GM23338 (cell line): ENCODE measurements at places on chromosomes 5 and 9. TPM values are rescaled to one million over a fixed set of nuclear protein-coding genes. Genes with fewer than 3 reads are reported as not detected.
A peak's percentile ranks its signal among the peaks of the same experiment; 100 is the strongest.

DNA sequence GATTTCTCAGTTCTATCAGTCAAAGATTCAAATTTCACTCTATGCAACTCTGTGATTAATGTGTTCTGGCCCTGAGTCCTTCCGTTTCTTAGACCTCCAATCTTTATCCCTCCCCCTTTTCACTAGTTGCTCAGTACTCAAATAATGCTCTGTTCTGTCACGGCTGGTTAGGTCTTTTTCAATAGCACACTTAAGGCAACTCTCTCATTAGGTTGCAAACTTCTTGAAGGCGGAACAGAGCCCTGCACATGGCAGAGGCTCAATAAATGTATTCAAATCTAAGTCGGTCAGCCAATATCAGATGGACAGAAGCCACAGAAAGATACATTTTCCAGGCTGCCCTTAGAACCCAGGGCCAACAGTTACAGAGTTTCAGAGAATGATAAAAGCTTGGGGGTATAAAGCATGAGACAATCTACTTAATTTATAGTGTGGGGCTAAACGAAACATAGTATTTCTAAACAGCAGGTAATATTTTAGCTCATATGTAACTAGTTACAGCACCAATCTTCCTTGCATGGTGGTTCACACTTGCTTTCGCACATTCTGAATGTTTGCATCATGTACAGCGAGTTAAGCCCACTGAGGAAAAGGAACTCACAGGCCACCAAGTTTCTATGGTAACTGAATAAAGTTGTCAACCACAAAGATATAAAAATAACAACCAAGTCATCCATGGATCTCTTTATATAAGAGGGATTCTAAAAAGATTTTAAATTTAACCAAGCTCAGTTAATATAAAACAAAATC lies 67.1 kb upstream of the GOLPH3 start:
- H3K27me3 ChIP-seq, result no peaks in the 10 kb centered on the region
- H3K27ac ChIP-seq, result no peak overlapping the region
- no peaks in the 10 kb centered on the region for H3K4me1 ChIP-seq
- peaks cover 30% of the 10 kb centered on the region for H3K36me3 ChIP-seq

- DNase-seq, result no peak
- 0 out of 2 replicates have a peak overlapping the region, but pooled peaks have one; percentile 19 for H3K27ac ChIP-seq
- peaks cover 12% of the 10 kb centered on the region for H3K27me3 ChIP-seq
- H3K4me3 ChIP-seq, result no peak overlapping the region
- peaks cover 26% of the 10 kb centered on the region for H3K4me1 ChIP-seq
Observed at GRCh38 chr9:131012023-131012334, 3.0 kb downstream of the LAMC3 start.

GRCh38 chr5:111530298-111530740 lies 18.0 kb upstream of the STARD4 start:
- no peaks in the 10 kb centered on the region for H3K27me3 ChIP-seq
- no peaks in the 10 kb centered on the region for H3K36me3 ChIP-seq
- no peak overlapping the region for H3K4me3 ChIP-seq
- DNase-seq, result no peak
- no peaks in the 10 kb centered on the region for H3K4me1 ChIP-seq

GRCh38 chr5:38543886-38544285 lies 12.6 kb downstream of the LIFR start:
- no peak overlapping the region for H3K27ac ChIP-seq
- H3K36me3 ChIP-seq, result no peaks in the 10 kb centered on the region
- 0 out of 2 replicates have a peak, but pooled peaks cover 3% of the 10 kb centered on the region for H3K4me1 ChIP-seq
- H3K27me3 ChIP-seq, result no peaks in the 10 kb centered on the region
- DNase-seq, result no peak

DNA sequence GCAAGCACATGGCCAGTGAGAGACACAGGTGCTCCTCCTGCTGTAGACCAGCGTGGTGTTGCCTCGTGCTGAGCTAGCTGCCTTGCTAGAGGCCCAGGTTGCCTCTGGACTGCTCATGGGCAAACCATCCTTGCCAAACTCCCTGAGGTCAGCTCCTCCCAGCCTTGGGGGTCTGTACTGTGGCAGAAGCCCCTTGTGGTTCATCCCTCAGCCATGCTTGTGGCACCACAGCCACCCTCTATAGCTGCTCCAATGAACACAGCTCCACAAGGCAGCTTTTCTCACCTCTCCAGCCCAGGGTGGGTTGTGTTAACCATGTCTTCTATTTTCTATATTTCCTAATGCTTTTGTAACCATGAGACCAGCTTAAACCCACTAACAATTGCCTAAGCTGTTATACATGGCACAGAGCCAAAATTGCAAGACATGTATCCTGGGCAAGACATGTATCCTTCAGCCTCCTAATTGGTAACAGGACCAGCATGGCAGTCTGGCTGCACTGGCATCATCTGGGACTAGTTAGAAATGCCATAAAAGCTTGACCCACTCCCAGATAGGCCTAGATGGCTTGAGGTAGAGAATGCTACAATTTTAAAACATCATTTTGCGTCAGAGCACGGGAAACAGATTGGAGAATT lies 183.1 kb upstream of the S1PR3 start:
- no peaks in the 10 kb centered on the region for H3K4me1 ChIP-seq
- H3K27ac ChIP-seq, result no peak overlapping the region
- H3K36me3 ChIP-seq, result no peaks in the 10 kb centered on the region
- H3K4me3 ChIP-seq, result no peak overlapping the region

- H3K4me1 ChIP-seq, result peaks cover 8% of the 10 kb centered on the region; the same call in 1 of the 2 replicates
- H3K27ac ChIP-seq, result no peak overlapping the region
- H3K4me3 ChIP-seq, result peak overlapping the region; percentile 81
- DNase-seq, result no peak
- no peaks in the 10 kb centered on the region for H3K36me3 ChIP-seq
- peaks cover 12% of the 10 kb centered on the region for H3K27me3 ChIP-seq
Observed at GRCh38 chr9:129609486-129610212, 11.3 kb downstream of the C9orf50 start.

DNA sequence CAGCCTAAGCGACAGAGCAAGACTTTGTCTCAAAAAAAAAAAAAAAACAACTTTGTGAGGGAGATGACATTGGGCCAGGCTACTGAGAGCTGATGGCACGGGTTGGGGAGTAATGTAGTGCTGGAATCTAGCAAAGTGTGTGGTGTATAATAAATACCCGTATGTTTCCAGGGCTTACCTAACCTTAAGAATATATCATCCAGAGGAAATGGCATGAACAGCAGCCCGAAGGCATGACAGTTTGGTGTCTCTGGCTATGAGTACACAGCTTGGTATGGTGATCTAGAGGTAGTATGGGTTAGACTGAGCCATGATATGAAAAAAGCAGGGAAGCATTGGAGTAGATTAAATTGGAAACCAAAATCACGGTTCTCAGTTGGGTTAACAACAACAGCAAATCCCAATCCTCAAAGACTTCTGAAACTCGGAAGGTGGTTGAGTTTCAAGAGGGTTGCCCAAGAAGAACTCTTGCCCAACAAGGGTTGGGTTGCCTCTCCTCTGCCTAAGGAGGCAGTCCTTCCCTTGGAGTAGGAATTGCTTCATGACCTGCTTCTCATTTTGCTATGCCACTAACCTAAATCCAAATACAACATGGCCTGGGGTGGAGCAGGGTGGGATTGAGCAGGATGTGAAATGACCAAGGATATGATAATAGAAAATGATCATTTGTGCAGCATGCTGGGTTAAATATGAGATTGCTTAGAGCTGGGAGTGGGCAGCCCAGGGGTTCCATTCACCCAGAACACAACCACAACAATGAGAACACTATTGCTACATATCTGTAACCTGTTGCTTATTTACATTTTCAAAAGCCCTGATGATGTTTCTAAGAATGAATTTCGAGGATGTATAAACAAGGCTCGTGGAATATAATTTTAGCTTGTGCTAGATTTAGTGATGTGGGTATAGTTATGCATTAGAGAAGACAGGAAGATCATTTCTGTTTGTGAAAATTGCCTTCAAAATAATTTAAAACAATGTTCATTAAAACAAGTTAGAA lies 64.6 kb upstream of the ZFR start:
- DNase-seq, result no peak
- peaks cover 36% of the 10 kb centered on the region for H3K4me1 ChIP-seq
- H3K27ac ChIP-seq, result no peak overlapping the region
- no peaks in the 10 kb centered on the region for H3K36me3 ChIP-seq

DNA sequence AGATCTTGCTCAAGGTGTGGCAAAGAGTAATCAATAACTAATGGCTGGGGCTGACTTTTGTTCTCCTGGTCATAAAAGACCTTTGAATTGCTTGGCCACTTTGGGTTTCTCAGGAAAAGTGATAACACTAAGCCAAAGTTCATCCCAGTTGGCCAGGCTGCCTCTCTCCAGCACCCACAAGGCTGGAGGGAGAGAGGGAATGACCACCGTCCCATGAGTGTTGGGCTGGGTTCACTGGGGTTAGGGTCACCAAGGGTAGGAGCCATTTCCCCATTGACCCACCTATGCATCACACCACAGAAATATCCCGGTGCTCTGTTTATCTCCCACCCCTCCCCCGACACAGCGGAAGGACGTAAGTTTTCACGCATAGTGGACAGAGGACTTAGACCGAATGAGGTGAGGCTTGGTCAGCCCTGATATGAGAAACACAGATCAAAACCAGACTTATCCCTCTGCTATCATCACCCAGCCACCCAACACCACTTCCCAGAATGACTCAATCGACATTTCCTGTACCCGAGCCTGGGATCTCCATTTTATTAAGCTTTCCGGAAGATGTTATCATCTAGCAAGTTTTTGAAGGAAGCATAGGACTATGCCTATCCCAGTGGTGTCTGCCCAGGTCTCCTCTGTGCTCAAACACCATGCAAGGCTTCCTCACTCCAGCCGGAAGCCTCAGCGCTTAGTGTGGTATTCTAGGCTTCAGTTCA lies 27.0 kb upstream of the PPARGC1B start:
- H3K4me1 ChIP-seq, result no peaks in the 10 kb centered on the region
- no peak overlapping the region for H3K27ac ChIP-seq
- H3K36me3 ChIP-seq, result no peaks in the 10 kb centered on the region
- no peaks in the 10 kb centered on the region for H3K27me3 ChIP-seq
- DNase-seq, result no peak

DNA sequence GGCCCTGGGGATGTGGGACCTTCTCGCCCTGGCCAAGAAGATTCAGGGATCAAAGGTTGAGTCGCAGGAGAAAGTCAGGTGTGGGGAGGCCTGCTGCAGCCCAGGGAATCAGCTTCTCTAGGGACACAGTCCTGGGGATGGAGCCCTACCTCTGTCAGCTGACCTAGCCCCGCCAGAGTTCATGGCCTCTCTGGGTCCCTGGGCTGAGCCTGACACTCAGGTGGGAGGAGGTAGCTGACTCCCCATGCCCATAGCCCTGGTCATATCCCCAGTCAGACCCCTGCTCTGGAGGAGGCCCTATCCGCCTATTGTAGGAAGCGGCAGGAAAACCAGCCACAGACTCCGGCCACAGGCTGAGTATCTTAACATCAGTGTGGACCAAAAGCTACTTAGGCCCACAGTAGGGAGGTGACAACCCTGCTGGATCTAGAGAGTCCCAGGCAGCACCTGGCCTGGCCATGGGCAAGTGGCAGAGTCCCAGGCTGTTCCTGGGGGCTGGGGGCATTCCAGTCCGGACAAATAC lies 15.0 kb upstream of the MRNIP start:
- H3K36me3 ChIP-seq, result no peaks in the 10 kb centered on the region
- no peaks in the 10 kb centered on the region for H3K4me1 ChIP-seq
- no peak overlapping the region for H3K4me3 ChIP-seq
- no peaks in the 10 kb centered on the region for H3K27me3 ChIP-seq
- no peak for DNase-seq

GRCh38 chr5:134547999-134548658 lies 22.7 kb downstream of the JADE2 start:
- no peaks in the 10 kb centered on the region for H3K27me3 ChIP-seq
- peaks cover 9% of the 10 kb centered on the region; the same call in 1 of the 2 replicates for H3K36me3 ChIP-seq
- H3K4me1 ChIP-seq, result peaks cover 6% of the 10 kb centered on the region; the same call in 1 of the 2 replicates
- no peak for DNase-seq

DNA sequence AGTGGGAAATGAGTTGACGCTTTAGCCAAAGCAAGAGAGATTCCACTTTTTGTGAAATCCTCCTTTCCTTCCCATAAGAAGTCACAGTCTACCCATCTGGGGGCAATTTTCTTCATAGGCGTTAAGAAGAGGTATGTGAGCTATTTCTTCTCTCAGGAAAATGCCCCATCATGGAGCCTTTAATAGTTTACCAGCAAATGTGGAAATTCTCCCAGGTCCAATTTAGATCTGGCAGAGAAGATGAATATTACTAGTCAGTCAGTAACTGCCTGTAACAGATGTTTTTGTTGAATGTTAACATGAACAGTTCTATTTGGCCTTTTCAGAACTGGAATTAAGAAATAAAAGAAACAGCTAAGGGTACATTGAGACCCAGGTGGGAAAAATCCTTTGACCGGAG lies 156.4 kb upstream of the RFX3 start:
- DNase-seq, result no peak
- no peak overlapping the region for H3K27ac ChIP-seq
- H3K4me3 ChIP-seq, result no peak overlapping the region
- no peaks in the 10 kb centered on the region for H3K36me3 ChIP-seq
- no peaks in the 10 kb centered on the region for H3K27me3 ChIP-seq

DNA sequence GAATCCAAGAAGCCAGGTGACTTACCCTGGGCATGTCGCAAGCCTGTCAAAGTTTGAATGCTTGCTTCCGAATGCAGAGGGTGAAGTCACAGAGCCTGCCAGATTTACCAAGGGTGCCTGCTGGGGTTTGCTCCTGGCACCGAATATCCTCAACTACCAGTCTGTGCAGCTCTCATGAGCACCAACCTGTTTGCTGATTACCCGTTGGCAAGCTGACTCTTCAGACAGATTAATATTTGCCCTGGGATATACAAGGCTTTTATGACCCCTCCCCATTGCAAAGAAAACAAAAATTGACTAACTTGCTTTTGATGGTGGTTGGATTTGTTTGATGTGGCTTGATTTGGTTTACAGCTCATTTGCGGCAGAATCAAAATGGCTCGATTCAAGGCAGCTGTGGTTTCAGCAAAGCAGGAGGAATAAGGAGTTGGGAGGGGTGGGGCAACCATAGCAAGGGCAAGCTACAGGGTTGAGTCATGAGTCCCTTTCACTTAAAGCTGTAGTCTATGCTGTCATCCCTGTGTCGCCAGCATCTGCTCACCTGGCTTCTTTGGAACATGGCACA lies 82.3 kb upstream of the AGXT2 start:
- no peak for DNase-seq
- no peak overlapping the region for H3K27ac ChIP-seq
- H3K36me3 ChIP-seq, result no peaks in the 10 kb centered on the region
- H3K27me3 ChIP-seq, result no peaks in the 10 kb centered on the region
- no peak overlapping the region for H3K4me3 ChIP-seq

DNA sequence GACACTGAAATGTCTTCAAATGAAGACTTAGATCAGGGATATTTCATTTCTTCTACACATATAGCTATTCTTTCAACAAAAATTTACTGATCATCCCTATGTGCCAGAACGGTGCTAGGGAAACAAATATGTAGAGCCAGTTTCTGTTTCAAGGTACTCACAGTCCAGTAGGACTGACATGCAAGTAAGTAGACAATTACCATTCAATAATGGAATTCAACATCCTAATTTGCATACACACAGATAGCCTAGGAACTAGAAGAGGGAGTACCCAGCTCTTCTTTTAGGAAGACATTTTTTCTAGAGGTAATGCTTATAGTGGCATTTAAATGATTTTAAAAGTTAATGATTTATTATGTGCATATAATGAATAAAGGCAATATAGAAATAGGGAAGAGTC lies 388.8 kb downstream of the ZSWIM6 start:
- DNase-seq, result no peak
- no peaks in the 10 kb centered on the region for H3K4me1 ChIP-seq
- H3K27me3 ChIP-seq, result no peaks in the 10 kb centered on the region

- no peak for DNase-seq
- H3K4me3 ChIP-seq, result no peak overlapping the region
- no peak overlapping the region for H3K27ac ChIP-seq
- no peaks in the 10 kb centered on the region for H3K27me3 ChIP-seq
Observed at GRCh38 chr9:91825422-91825821, 124.6 kb downstream of the ROR2 start.

The ATG10 gene
- 7.7 and 12.5 TPM in 2 replicates for total RNA-seq

The SAXO1 gene
- not detected in 2 replicates for total RNA-seq

The ARPC5L gene
- total RNA-seq, result 35.9 and 41.2 TPM in 2 replicates

The ADAMTS2 gene
- total RNA-seq, result 6.4 and 8.1 TPM in 2 replicates

The APBA1 gene
- total RNA-seq, result 0.58 and 1.0 TPM in 2 replicates
